ENCODE measurements at places on chromosomes 13 and 19.

DNA sequence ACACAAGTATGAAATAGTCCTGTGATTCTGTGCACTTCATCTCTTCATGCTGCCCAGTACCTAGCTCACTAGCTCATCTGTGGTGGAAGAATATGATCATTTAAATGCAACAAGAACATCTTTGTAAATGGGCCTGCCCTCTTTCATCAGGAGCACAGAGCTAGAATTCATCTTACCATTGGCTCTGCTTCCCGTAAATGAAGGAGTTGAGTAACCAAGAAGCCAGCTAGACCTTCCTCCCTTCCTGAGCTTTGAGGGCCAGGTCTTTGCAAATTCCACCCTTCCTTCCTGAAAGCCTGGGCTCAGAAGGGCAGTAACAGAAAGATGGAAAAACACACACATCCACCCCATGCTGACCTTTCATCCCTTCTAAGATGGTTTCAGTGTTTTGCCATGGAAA lies 82.0 kb downstream of the FRY start:
- DNase-seq = no peak

DNA sequence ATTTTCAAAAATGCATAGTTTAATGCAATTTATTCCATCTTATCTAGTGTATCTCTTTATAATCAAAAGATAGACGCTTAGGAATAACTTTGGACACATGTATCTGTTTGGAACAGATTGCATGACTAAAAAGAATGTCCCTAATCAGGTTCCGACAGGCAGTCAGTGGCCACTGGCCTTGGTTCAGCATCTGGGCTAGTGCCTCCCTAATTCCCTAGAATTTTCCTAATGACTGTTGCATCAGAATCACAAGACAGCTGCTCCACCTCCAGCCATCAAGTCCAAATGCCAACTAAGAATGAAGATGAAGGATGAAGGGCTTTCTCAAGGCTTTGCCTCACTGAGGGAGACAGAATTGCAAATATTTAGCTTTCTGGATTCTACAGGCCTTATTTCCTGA lies 173.8 kb downstream of the EFNB2 start:
- no peak for DNase-seq

- no peak for DNase-seq
These were observed 1.7 kb downstream of the IL4I1 start for GRCh38 chr19:49894879-49895565.

- no peak for DNase-seq
These were observed 118.2 kb downstream of the SIPA1L3 start for GRCh38 chr19:38024992-38025908.

- DNase-seq = no peak
These were observed 1684.2 kb upstream of the SLC10A2 start for GRCh38 chr13:104750377-104750776.

All from thoracic aorta (tissue), 2 donors.